ENCODE measurements at places on chromosomes 2 and 18. TPM values are rescaled to one million over a fixed set of nuclear protein-coding genes. Genes with fewer than 3 reads are reported as not detected.

GRCh38 chr2:33497221-33497650 lies 20.8 kb downstream of the RASGRP3 start:
- DNase-seq, result no peak

DNA sequence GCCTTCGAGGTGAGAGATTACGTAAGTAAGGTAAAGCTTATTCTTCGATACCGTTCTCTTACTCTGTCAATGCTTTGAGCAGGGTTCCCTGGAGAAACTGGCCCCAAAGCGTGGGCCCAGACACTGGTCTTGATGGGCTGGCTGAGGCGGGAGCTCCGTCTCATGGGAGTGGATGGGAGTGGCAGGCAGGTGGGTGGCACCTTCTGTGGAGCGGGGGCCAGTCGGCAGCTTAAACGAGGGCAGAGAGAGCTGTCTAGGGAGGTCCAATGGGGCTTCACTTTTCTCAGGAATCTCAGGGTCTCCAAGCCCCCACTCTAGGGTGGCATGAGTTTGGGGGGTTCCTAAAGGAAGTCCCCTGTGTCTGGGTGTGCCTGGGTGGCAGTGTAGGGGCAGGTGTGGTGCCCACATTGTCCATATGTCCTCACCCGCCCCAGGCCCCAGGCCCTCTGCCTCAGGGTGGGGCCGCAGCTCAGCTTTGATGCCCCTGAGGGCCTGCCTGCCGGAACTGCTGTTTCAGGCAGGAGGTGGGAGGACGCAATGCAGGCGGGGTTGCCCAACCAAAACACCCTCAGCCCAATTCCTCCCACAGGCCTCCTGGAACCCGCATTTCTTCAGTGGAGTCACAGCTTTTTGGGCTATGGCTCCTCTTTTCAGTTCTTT lies 32.5 kb upstream of the FOSL2 start:
- no peak for DNase-seq

DNA sequence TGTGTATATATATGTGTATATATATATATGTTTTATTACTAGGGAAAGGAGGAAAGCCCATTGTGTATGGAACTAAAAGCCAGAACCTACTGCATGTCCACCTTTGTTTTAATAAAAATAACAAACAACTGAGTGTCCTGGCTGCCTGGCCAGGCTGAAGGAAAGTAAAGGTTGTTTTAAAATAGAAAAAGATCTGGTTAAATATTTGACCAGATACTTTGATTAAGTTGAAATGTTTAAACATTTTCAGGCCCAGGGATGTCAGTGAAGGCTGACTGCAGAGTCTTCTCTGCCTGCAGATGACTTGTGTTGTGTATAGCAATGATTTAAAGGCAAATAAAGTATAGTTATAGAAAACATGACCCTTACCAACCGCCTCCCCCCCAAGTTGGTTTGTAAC lies 22.8 kb downstream of the SPTBN1 start:
- DNase-seq, result no peak

DNA sequence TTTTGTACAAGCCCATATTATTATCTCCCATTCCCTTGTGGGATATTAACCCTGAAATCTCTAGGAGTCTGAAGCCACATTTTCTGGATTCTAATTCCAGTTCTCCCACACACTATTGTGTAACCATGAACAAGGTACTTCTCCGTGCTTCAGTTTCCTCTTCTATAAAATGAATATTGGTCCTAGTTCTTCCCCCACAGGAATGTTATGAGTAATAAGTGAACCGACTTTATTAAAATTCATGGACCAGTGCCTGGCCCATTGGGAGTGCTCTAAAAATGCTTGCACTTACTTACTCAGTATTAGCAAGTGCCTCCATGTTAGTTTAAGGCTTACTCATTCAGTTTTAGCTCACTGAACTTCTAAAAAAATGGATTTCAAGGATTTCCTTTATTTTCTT lies 1.4 kb upstream of the ACMSD start:
- peak; percentile 96 for DNase-seq

DNA sequence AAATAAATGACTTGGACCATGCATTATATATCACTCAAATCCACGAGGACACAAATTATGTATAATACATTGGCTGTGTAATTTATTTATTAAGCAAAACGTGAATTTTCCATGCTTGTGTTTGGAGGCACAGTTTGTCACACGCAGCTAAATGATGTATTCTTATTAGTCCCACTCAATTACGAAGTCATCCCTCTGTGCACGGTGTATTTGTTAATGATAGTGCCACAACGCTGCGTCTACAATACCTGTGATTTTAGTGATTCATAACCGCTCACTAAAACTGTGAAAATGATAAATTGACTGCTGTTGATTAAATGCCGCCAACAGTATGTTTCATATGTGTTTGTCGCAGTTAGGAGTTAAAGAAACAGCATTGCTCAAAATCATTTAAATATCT lies 358.3 kb downstream of the ZNF516 start:
- DNase-seq, result no peak

GRCh38 chr2:223954401-223954800 lies 2.9 kb upstream of the MRPL44 start:
- DNase-seq, result peak; percentile 52

DNA sequence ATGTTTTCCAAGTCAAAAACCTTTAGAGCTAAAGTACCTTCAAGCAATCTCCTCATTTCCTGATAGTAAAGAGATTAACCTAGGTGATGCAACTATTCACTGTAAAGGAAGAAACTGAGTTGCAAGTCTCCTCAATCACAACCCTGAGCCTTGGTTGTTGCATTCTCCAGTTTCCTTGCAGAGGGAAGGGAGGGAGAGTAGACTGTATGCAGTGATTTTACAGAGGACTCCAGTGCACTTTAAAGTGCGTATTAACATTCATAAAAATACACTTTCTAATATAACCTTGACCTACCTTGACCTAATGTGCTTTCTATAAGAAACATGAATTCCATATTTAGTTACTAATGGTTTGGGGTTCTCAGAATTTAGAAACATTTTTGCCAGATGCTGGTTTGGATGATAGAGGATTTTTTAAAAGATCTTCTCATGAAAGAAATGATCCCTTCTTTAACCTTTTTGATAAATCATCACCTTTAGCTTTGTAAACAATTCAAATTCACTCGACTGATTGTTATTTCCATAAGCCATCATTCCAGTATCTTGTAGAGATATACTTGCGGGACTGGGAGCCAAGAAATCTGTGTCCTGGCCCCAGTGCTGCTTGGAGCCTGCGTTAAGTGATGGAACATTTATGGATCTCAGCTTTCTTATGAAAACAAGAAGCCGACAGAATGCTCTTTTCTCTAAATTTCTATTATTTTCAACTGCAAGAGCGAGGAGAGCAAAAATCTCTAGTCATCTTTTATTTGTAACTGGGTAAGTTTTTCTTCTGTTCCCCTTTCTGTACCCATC lies 228.3 kb downstream of the ZNF521 start:
- no peak for DNase-seq

DNA sequence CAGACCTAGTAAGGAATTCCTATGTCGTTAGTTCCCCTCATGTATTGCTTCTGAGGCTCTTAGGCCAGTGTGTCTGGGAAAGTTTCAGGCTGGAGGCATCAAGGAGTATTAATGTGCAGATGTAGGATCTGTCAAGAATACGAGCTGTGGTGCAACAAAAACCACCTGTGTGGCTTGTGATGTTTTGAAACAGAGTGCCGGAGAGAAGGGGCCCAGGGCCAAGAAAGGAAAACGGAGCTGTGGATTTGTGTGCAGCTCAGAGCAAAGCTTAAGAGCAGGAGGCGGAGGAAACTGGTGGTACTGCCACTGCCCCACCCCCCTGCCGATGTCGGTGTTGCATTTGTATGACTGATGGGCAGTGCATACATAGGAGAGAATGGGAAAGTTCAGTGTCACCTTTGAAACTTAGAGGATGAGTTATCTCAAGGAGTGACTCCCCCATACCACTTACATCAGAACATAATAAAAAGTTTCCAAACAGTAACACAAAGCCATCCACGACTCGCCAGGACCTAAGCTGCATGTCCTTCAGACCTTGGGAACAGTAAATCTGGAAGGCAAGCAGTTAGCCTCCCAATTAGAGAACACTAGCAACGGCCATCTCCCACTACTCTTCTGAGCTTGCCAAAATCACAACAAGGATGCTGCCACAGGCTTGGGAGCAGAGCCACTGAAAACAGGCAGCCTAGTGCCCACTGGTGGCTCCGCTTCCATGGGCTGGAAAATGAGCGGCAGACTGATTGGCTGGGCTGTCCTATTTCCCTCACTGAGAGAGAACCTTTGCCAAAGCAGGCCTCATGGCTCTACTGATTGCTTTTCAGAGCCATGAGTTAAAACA lies 152.7 kb upstream of the NT5C1B start:
- no peak for DNase-seq

DNA sequence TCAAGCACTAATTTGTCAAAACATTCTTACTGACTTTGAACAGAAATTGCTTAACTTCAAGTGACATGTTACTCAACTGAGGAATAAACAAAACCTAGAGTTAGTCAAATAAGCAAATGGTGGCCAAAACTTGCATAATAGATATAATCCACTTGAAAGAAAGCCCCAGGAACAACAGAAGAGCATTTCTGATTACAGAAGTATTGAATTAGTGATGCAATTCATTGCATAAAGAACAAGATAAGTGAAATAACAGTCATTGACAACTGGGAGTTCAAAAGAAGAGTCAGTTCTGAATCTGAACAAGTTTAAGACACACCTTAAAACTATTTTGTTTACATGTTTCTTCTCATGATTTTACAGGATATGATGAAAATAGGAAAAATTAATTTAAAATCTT lies 30.8 kb downstream of the COBLL1 start:
- DNase-seq, result peak; percentile 51

GRCh38 chr18:2087877-2088673 lies 483.2 kb downstream of the METTL4 start:
- DNase-seq, result peak; percentile 73

- DNase-seq, result no peak
Measured at GRCh38 chr2:11187731-11188130, 32.5 kb downstream of the SLC66A3 start.

- no peak for DNase-seq
Measured at GRCh38 chr2:23452372-23452771, 67.4 kb downstream of the KLHL29 start.

GRCh38 chr2:224908818-224909217 lies 133.4 kb downstream of the DOCK10 start:
- no peak for DNase-seq

GRCh38 chr2:30957591-30957990 lies 150.3 kb upstream of the CAPN13 start:
- DNase-seq, result no peak

GRCh38 chr2:126476691-126477090 lies 179.3 kb upstream of the GYPC start:
- DNase-seq, result no peak

DNA sequence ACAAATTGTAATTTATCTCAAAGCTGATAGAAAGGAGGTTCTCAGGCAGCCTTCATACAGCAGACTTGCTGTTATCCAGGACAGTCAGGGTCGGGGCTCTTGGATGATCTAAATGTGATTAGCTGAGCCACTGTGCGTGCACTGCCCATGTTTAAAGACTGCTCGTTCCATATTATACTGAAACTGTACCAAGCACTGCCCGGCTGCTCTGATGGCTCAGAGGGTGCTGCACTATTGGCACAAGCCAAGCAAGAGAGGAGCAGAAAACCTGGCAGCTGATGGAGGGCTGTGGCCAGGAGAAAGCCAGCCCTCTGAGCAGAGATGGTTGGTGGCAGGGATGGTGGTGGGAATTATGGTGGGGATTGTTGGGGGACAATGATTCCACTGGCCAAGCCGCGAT lies 63.4 kb downstream of the COL6A3 start:
- no peak for DNase-seq

DNA sequence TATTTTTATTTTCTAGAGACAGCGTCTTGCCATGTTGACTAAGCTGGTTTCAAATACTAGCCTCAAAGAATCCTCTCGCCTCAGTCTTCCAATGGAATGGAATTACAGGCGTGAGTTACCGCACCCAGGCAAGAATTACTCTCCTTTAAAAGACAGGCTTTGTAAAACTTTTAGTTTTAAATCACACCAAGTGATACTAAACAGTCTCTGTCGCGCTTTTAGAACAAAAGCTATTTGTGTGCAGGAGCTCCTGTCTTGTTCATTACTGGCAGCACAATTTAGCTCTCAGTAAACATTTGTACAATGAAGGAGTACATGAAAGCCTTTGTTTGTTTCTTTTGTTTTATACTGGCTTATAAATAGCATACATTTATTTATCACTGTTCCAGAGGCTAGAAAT lies 1719.2 kb upstream of the PIK3C3 start:
- no peak for DNase-seq

DNA sequence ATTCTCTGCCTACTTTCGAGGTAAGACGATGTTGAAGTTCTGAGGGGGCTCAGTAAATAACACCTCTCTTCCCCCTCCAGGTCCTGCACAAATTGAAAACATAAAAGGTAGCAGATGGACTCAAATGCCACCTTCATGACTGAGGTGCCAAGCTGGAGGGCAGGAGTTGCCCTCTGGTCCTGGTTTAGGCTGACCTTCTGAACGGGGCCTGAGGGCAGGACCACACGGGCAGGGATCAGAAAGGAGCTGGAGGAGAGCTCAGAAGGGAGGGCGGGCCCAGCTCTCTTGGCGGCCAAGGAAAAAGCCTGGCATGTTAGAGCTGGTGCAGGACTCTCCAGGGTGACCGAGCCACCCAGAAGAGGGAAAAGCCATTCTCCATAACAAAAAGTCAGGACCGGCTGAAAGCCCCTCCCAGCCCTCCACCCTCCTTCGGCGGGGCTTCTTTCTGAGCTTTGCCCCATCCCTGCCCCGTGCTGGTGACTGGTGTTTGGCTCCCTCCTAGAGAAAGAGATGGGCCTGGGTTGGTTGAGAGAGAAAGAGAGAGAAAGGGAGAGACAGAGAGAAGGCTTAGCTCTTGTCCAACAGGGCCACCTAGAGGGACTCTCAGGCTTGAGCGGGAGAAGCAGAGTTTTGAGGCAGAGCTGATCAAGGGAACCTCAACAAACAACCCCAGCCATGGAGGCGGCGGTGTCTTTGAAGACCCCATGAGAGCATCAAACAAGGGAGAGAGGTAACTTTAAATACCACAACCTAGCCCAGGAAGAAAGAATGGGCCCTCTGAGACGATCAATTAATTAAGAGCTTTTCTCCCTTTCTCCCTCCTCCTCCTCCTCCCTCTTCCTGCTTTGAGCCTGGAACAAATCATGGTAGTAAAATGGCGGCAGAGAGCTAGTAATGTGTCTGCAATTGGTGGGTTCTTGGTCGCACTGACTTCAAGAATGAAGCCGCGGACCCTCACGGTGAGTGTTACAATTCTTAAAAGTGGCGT lies 50.8 kb downstream of the WIPF1 start:
- peak; percentile 44 for DNase-seq

Gene ABCA12
- 7.1 TPM for total RNA-seq

Gene NEU2
- not detected for total RNA-seq

Gene RAMP1
- 2.1 TPM for total RNA-seq

Gene GAREM2
- total RNA-seq, result under 0.01 TPM

Gene BCL11A
- total RNA-seq, result 3.6 TPM

Gene GPAT2
- total RNA-seq, result 0.26 TPM

Gene SMYD1
- total RNA-seq, result not detected

Gene RNF125
- total RNA-seq, result 0.90 TPM

Gene FNDC4
- total RNA-seq, result 8.1 TPM

Gene KCTD1
- total RNA-seq, result 16.6 TPM

Gene NEU4
- not detected for total RNA-seq

Gene HOXD3
- total RNA-seq, result not detected
